EH (cell line): ENCODE measurements at places on chromosomes 7 and 10.

- DNase-seq, result no peak
Observed at GRCh38 chr10:80192553-80192952, 12.8 kb downstream of the ANXA11 start.

- no peak for DNase-seq
Observed at GRCh38 chr10:11344550-11344949, 266.9 kb downstream of the USP6NL start.

DNA sequence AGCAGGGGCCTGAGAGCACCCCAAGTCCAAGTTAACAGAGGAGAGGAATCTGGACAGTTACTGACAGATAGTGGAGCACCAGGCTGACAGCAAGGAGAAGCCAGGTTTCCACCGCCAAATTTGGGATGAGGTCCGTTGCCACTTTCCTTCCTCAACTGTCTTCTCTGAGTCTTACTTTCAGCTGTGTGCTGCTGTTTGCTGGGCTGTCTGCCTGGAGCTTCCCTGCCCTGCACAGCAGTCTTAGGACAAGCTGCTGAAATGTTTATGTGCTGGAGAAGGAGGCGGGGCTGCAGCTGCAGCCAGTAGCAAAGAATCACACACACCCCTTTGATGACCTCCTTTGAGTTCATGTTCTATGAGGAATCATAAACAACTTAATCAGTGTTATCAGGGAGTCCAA lies 17.4 kb upstream of the CYP3A7 start:
- DNase-seq, result peak; percentile 6

DNA sequence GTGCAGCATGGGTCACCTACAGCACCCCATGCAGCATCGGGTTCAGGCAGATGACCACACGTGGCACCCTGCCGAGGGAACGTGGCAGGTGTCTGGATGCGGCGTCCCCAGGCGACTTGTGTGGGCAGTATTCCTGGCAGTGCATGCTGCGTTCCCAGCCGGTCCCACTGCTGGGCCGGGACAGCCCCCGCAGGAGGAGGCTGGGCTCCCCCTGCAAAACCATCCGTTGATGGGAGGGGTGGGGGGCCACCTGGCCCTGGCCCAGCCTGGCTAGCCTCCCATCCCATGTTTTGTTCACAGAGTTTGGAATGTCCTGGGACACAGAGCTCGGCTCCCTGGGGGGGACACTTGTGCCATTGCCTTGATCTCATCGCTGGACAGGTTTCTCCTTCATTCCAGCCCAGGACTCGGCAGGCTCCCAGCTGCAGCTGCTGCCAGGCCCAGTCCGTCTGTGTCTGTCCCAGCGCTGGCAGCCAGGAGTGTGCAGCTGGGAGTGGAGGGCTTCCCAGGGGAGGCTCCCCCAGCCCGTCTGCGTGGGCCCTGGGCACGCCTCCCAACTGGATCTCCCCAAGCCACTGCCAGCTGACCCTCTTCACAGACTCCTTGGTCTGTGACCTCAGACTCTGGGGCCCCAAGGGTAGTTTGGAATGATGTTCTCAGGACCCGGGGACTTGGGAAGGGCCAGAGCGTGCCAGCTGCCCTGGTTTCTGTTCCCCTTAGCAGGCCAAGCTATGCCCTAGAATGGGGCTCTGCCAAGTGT lies 32.6 kb downstream of the TMEM270 start:
- peak; percentile 15 for DNase-seq

GRCh38 chr10:48400850-48401220 lies 94.4 kb downstream of the MAPK8 start:
- DNase-seq, result peak; percentile 44

DNA sequence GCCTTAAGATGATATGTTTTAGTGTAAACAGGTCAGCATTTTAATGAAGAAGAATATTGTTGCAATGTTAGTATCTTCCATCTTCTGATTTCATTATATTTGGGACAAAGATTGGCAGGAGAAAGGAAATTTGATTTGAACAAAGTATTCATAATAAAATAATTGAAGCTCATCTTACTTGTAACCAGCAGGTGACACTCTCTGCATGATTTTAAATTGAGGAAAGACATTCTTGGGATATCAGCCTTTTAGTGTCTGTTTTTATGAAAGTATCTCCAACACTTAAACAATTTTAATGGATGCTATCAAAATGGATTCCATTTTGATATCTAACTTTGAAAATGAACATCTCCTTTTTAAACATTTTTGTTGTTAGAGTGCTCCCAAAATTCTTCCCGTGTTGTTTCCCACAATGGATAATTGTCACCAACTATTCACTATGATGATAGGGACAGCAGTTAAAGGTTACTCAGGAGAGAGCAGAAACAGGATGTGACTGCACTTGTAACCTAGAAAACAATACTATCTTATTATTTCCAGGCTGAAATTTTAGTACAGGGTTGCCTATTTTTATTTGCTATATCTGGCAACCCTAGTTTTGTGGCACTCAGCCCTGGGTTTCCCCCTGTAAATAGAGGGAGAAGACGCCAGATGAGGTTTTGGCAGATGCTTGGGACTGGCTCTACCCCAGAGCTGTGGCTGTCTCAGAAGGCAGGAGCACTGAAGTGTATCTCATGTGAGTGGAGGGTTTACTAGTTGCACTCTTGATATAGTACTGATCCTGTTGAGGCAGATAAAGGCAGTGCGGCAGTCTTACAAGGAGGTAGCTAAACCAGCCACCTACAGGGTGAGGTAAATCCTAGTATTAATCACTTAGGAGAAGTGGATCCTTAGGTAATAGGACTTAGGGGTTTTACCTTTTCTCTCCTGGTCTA lies 31.0 kb upstream of the ABCB4 start:
- DNase-seq, result peak; percentile 43

DNA sequence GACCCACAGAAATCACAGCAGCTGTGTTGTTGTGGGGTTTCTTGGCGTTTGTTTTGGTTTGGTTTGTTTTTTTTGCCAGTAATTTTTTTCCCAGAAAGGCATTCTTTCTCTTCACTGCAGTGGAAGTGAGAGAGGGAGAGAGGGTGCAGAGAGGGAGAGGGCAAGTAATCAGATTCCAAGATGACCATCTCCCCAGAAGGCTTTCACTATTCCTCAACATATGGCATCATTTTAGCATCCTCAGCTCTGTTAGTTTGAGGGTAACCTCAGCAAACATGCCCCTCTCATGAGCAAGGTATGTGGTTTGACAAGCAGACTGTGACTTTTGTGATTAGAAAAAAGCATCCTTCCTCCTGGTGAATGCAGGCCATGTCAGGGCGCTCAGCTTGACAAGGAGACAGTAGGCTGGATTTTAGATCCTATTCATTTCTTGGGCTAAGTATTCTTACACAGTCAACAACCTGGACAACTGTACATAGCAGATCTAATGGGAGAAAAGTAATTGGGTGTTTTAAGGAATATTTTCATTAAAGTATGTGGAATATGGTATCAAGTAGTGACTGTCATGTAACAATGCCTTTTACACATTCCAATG lies 86.3 kb upstream of the PIK3CG start:
- DNase-seq, result peak; percentile 82

- DNase-seq, result peak; percentile 93
Observed at GRCh38 chr10:28842321-28842720, 165.0 kb downstream of the BAMBI start.

- peak; percentile 32 for DNase-seq
Observed at GRCh38 chr10:72164617-72165016, 51.2 kb upstream of the ANAPC16 start.

- DNase-seq, result no peak
Observed at GRCh38 chr7:21504021-21504420, 38.8 kb upstream of the DNAH11 start.

DNA sequence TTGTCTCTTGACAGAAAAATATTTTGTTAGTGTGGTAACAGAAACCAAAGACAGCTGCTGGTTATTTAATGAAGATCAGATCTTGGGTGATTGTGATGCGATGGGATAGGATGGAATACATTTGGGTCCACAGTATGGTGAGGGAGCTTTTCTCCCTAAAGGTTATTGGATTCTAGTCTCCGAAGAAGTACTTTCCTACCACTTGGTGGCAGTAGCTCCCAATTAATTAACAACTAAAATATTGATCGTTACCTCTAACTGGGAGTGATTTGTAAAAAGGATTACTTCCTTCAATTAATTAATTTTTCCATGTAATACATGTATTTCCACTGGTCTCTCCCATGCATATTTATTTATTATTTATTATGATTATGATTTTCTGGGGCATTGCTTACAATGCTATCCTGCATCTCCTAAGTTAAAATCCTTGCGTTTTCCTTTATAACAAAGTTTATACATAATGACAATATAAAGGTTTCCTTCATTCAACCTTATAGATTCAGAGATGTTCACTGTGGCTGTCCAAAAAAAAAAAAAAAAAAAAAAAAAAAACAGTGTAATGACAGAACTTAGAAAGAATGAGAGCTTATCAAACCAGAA lies 25.6 kb downstream of the TMEM196 start:
- peak; percentile 15 for DNase-seq

- DNase-seq, result peak; percentile 11
Observed at GRCh38 chr10:95457319-95457886, 103.8 kb downstream of the SORBS1 start.

DNA sequence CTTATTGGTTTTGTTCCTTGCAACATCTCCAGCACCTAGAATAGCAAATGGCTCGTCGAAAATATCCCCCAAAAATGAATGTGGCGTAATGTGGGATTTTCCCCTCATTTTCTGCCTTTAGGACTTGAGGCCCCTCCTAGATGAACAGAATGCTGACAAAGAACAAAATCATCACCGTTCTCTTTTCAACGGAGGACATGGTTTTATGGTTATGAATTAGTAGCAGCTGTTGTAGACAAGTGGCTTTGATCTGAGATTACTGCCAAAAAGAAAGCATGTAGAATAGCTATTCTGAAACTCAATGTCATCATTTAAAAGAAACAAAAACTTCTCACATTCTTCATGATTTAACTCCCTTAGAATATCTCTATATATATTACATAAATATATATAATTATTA lies 17.2 kb upstream of the CALN1 start:
- DNase-seq, result no peak

GRCh38 chr10:36221101-36221500 lies 579.0 kb upstream of the FZD8 start:
- DNase-seq, result no peak

DNA sequence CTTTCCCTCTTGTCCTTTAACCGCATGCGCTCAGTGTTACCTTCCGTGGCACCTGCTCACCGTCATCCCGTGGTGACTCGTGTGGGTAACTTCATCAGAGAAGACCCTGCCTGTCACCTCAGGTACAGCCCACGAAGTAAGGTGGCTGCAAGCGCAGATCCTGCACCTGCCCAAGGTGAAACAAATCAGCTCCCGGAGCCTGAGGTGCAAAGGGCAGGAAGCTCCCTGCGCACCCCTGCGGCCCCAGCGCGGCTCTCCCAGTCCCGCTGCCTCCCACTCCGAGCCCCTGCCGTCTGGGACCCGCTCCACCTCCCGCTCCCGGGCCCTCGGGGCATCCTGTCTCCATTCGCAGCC lies 110.9 kb upstream of the LANCL2 start:
- no peak for DNase-seq

DNA sequence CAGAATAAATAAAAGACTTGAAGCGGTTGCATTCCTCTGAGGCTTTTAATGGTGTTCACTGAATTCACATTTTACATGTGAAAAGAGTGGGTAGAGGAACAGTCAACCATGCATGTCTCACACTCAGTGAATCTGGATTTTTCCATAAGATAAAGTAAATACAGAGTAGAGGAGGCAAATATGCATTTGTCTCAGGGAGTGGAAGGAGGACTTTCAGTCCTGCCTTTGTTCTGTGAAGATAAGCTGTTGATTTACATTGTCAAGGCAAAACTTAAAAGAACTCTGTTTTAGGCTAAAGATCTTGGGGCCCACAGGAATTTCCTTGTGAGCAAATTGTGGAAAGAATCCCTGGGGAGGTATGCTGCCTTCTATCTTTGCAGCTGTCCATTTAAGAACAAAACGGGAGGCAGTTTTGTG lies 825.3 kb upstream of the MBL2 start:
- no peak for DNase-seq

GRCh38 chr10:49488056-49488717 lies 50.7 kb downstream of the ERCC6 start:
- DNase-seq, result no peak

DNA sequence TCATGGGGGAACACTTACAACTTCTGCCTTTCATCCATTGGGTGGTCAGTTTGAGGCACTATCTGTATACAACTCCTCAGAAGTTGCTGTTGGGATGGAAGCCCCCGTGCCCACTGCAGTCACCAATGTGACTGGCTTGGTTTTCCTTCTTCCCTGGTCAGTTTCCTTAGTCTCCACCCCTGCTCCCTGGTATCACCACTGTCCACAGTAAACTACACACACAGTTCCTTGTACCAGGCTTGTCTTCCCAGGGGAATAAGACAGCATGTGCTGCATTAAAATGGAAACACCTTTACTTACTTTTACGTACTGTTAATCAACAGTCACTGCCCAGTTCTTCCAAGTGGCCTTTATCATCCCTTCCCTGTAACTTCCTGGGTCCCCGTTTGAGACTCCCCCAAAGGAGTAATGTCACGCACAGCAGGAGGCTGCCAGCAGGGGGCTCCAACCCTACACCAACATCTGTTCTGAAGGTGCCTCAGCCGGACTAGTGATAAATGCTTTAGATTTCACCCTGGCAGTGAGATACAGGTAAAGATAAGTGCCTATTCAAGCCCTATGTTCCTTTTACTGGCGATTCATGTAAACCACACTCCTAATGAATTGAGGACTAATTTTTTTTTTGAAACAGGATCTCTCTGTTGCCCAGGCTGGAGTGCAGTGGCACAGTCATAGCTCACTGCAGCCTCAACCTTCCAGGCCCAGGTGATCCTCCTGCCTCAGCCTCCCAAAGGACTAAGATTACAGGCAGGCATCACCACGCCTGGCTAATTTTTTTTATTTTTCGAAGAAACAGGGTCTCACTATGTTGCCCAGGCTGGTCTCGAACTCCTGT lies 45.3 kb upstream of the PIK3AP1 start:
- peak; percentile 69 for DNase-seq

DNA sequence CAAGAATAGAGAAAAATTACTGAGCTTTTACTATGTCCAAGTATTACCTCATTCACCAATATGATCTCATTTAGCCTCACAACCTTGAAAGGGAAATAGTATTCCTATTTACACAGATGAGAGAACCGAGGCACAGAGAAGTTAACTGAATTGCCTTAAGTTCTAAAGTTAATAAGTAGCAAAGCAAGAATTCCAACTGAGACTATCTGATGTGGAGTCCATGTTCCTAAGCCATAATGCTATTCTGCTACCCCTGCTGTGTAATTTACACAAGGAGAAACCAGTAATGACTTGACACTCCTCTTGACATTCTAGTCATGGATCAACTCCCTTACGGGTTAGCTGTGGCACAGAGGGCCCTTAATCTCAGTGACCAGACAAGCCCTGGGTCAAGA lies 60.7 kb downstream of the ABCB4 start:
- no peak for DNase-seq
